ENCODE measurements at places on chromosomes 2 and 18.

DNA sequence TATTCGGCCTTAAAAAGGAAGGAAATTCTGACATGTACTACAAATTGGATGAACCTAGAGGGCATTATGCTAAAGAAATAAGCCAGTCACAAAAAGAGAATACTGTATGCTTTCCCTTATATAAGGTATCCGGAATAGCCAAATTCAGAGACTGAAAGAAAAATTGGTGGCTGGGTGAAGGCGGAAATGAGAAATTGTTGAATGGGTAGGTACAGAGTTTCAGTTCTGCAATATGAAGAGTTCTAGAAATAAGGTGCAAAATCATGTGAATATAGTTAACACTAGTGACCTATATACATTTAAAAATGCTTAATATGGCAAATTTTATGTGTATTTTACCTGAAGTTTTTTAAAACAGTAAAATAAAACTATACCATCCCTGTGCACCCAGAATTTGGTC is 43.1 kb downstream of the RMP24 start:
- DNase-seq = no peak

- no peak for DNase-seq
Observed at GRCh38 chr2:26891-27290, 19.4 kb downstream of the FAM110C start.

- no peak for DNase-seq
Observed at GRCh38 chr2:159959136-159959535, 103.3 kb downstream of the PLA2R1 start.

- peak; percentile 71 for DNase-seq
Observed at GRCh38 chr2:27960237-27960912, 69.8 kb downstream of the BABAM2 start.
